Type B pancreatic cell (in vitro differentiated cells): ENCODE measurements at places on chromosomes 12 and 14. TPM values are rescaled to one million over a fixed set of nuclear protein-coding genes. Genes with fewer than 3 reads are reported as not detected.
A peak's percentile ranks its signal among the peaks of the same experiment; 100 is the strongest.

The PLEK2 gene
- 1.2 TPM in 1 of 2 replicates, not detected in the other for total RNA-seq

The DYRK4 gene
- total RNA-seq = 31.6 and 57.7 TPM in 2 replicates

The HOTAIR gene
- total RNA-seq = not detected in 2 replicates

The CELA1 gene
- not detected in 2 replicates for total RNA-seq

- DNase-seq = no peak
- no peaks in the 10 kb centered on the region for H3K27me3 ChIP-seq
- peaks cover 4% of the 10 kb centered on the region for H3K36me3 ChIP-seq
- H3K4me3 ChIP-seq = no peak overlapping the region
These were observed 109.5 kb upstream of the PKP2 start for GRCh38 chr12:33006106-33006505.

GRCh38 chr12:2800046-2800570 is 5.3 kb downstream of the FKBP4 start:
- no peak overlapping the region for H3K4me3 ChIP-seq
- peaks cover 6% of the 10 kb centered on the region for H3K27me3 ChIP-seq
- DNase-seq = no peak
- no peak overlapping the region for H3K27ac ChIP-seq
- H3K36me3 ChIP-seq = peaks cover 75% of the 10 kb centered on the region
- no peaks in the 10 kb centered on the region for H3K4me1 ChIP-seq

DNA sequence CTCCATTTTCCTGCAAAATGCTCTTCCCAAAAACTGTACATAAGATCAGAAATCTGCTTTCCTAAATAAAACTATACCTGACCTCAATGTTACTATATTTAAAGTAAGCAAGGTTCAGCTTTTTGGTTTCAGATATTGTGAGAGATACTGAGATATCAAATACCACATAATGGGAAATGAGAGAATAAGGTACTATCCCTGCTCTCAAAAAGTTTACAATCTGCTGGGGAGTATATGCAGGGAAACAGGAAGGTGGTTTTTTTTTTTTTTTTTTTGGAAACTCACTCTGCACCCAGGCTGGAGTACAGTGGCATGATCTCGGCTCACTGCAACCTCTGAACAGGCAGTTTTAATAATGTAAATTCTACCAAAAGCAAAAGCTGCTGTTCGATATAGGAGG is 49.0 kb downstream of the HELB start:
- H3K4me1 ChIP-seq = no peaks in the 10 kb centered on the region
- peaks cover 8% of the 10 kb centered on the region for H3K36me3 ChIP-seq
- H3K4me3 ChIP-seq = no peak overlapping the region
- no peak overlapping the region for H3K27ac ChIP-seq
- no peak for DNase-seq
- no peaks in the 10 kb centered on the region for H3K27me3 ChIP-seq

DNA sequence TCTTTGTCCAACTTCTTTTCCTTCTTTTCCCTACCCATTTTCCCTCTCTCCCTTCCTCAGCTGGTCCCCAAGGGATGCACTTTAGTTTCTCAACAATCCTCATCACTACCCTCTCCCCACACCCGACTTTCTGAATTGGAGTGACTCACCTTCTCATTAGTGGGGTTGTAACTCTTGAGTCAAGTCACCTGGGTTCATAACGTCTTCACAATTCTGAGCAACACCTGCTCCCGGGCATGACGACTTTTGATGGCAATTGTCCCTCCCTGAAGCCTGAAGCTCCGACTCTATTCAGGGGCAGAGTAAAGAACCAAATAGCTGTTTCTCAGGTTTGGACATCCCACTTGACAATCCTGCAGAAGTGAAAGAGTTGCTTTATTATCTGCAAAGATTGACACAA is 82.7 kb upstream of the OTX2 start:
- H3K27me3 ChIP-seq = peaks cover 35% of the 10 kb centered on the region
- H3K36me3 ChIP-seq = no peaks in the 10 kb centered on the region
- H3K27ac ChIP-seq = no peak overlapping the region
- H3K4me3 ChIP-seq = no peak overlapping the region
- DNase-seq = no peak

DNA sequence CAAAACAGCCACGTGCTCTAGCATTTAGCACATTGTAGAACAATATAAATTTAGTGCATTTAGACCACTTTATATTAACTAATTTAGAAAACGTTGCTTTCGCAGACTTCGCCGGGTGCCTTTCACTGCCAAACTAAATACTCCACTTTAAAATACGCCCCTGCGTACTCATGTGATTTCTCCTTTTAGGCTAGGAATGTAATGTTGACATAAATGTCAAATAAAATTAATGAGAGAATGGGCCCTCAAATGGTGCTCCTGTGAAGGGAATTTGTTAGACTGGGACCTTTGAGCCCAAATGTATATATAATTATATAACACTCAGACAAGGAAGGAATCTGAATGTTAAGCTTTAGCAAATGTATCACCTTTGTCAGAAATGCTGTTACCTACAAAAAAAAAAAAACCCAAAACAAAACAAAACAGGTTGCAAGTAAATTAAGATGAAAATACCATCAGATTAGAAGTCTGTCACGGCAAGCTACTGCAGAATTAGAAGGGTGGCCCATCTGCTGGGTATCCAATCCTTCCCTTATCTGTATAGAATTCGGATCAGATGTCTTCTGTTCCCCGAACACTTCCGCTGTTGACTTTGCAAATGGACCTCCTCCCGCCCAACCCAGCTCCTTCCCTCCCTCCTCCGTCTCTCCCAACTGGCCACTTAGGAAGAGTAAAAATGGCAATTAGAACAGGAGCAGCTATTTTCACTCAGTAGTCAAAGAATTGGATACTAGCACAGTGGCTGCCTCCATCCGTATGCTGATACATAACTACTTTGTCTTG is 159.3 kb upstream of the FOXN3 start:
- peak overlapping the region; percentile 46 for H3K27ac ChIP-seq
- peaks cover under 1% of the 10 kb centered on the region for H3K36me3 ChIP-seq

DNA sequence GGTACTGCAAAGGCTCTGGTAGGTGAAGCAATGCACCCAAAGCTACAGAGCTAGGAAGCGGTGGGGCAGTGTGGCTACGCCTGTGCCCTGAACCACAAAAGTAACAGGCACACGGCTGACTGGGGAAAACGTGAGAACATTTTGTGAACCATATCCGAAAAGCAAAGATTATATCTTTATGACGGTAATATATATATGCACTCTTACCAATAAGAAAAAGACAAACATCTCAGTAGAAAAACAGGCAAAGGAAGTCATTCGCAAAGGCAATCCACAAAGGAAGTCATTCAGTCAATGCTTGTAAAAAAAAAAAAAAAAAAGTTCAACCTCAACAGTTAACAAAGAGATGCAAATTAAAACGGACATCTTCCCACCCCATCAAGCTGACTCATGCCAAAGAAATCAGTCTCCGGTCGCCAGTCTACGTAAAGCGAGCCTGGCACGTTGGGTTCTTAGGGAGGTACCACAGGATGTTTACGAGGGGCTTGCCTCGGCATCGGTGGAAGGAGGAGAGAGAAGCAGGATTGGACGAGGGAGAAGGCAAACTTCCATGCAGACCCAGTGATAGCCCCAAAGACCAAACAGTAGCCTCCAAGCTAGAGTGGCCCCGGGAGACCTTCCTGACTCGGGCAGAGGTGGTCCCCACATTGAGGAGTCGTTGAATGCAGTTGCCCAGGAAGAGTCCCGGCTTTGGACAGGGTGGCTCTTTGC is 39.4 kb upstream of the PPP2R5C start:
- H3K36me3 ChIP-seq = no peaks in the 10 kb centered on the region
- H3K27ac ChIP-seq = no peak overlapping the region
- no peak for DNase-seq
- H3K4me3 ChIP-seq = no peak overlapping the region
